Pulmonary artery endothelial cell (primary cell): ENCODE measurements at places on chromosomes 2 and 18. TPM values are rescaled to one million over a fixed set of nuclear protein-coding genes. Genes with fewer than 3 reads are reported as not detected.

The CRYBA2 gene
- total RNA-seq: not detected in 2 replicates

The KATNAL2 gene
- total RNA-seq: 0.33 and 0.63 TPM in 2 replicates

The ALPP gene
- total RNA-seq: not detected in 2 replicates

The LYPD6B gene
- not detected in 2 replicates for total RNA-seq
